ENCODE measurements at places on chromosomes 13 and 19.
A peak's percentile ranks its signal among the peaks of the same experiment; 100 is the strongest.

DNA sequence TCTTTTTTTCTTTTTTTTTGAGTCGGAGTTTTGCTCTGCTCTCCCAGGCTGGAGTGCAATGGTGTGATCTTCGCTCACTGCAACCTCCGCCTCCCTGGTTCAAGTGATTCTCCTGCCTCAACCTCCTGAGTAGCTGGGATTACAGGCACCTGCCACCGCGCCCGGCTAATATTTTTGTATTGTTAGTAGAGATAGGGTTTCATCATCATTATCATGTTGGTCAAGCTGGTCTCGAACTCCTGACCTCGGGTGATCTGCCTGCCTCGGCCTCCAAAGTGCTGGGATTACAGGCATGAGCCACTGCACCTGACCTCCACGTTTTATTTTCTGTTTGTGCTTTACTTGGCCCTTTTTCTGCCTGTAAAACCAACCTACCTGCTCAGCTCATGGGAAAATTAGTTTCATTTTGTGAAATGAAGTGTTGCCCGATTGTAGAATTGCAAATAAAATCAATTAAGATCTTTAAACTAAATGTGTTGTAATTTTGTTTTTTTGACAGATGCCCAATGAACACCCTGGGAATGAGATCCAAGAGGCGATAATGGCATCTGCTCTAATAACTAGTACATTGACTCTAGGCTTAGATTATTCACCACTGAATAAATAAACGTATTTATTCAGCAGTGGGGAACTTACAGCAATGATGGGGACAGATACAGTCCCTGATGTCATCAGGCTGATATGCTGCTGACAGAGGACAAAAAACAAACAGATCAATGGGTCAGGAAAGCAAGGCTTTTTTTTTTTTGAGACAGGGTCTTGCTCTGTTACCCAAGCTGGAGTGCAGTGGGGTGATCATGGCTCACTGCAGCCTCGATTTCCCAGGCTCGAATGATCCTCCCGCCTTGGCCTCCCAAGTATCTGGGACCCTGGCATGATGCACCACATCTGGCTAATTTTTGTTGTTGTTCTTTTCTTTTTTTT, 2.2 kb upstream of the RAB11B start:
- peak; percentile 87 for DNase-seq

- DNase-seq: no peak
These were observed at the start of gene CDC34 for GRCh38 chr19:531753-532560. Gene CDC34 (plus strand): TSS chr19:531760. CDS start chr19:531932, 172 bp downstream.

DNA sequence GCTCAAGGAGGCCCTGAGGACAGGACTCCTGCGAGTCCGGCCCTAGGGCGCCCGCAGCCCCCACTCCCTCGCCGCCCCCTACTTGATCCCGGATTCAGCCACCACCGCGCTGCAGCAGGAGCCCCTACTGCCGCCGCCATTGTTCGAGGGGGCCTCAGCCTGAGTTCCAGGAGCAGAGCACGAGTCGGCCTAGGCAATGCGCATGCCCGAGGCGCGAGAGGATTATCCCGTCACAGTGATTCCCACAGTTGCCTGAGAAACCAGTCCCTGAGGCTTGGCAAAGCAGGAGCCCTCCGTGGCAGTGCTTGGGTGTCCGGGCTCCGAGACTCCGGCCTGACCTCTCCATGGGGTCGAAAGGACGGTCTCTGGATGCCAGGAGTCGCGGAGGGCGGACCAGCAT, 68.4 kb upstream of the ZNF420 start:
- DNase-seq: no peak

DNA sequence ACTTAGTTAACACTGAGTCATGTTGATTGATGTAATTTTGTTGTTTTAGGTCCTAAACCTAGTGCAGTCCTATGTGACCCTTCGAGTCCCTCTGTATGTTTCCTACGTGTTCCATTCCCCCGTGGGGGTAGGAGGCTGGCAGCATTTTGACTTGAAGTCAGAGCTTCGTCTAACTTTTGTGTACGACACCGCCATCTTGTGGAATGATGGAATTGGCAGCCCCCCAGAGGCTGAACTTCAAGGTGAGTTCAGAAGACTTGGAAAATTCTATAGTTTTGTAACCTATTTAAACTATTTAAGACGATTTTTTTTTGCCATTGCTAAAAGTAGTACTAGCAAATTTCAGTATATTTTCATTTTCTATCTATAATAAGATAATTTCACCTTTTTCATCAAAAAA, 117.9 kb downstream of the STOML3 start:
- peak; percentile 55 for DNase-seq

DNA sequence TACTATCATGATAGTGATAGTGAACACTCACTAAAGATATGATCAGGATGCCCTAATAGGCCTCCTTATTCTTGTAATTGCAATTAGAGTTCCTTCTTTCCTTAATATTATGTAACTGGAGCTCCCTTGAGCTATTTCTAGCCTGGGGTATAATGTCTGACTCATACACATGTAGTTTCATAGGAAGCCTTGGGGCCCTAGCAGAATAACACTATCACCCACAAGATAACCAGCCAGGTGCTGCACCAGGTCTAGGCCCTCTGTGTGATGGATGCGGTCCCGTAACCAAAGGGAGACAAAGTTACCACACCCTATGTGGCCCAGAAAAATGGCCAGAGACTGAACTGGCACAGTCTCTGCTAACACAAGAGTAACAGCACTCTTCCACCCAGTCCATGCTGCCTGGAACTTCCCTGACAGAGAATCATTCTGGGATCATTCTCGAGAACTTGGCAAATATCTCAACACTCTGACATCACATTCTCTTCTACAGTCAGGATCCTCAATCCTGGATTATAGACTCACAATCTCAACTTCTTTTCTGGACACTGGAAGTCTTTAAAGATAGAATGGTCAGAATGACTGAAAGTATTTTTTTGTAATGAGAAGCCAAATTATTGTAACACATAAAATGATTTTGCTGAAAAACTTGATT, 32.6 kb upstream of the IGFL4 start:
- peak; percentile 8 for DNase-seq

DNA sequence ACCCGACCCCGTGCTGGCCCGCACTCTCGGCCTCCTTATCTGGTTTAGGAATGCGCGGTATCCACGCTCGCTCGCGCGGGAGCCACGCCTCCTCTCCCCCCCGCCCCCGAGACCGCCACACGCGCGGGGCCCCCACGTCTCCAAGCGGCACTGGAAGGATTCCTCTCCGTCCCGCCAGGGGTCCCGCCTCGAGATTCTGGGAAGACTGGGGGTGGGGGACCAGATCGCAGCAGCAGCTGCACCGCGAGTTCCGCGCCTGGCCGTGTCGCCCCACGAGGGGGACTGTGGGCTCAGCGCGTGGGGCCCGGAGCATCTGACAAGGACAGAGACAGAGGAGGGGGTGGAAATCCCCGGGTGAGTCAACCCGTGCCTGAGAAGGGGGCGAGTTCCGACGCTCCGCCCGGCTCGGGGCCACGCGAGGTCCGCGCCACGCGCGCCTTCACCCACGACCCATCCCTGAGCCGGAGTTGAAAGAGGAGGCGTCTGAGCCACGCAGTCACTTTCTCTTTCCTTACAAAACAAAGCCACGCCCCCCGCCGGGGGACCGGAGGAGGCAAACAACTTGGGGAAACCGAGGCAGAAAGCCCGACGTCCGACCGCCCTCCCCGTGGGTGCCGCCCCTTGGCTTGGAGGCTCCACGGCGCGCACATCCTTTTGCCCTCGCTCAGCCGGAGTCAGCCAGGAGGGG, 814 bp downstream of the S1PR2 start:
- DNase-seq: no peak

DNA sequence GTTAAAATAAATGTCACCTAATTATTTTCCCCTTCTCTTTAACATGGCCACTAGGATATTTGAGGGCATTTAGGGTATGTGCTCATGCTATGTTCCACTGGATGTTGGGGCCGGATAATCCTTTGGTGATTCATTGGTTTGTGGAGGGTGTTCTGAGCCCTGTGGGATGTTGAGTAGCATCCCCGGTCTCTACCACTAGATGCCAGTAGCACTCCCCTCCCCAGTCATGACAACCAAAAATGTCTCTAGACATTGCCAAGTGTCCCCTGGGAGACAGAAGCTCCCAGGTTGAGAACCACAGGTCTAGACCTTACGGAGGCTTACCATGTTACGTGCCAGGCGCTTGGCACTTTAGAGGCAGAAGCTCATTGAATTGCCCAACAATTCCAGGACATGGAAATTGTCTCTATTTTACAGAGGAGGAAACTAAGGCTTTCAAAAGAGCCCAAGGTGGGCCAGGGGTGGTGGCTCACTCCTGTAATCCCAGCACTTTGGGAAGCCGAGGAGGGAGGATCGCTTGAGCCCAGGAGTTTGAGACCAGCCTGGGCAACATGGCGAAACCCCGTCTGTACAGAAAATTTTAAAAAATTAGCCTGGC, 14.1 kb downstream of the SHANK1 start:
- DNase-seq: peak; percentile 86
